ENCODE measurements at places on chromosomes 3 and 15.

- DNase-seq, result no peak
These were observed 3.1 kb downstream of the CMC1 start for GRCh38 chr3:28244491-28244890.

- no peak for DNase-seq
These were observed 29.2 kb downstream of the EPHB3 start for GRCh38 chr3:184590795-184591194.

GRCh38 chr3:155701882-155702465 lies 42.9 kb downstream of the PLCH1 start:
- peak; percentile 93 for DNase-seq

- no peak for DNase-seq
These were observed 225.7 kb upstream of the PPP2R3A start for GRCh38 chr3:135739779-135740178.
